ENCODE measurements at places on chromosomes 12 and 14. TPM values are rescaled to one million over a fixed set of nuclear protein-coding genes. Genes with fewer than 3 reads are reported as not detected.

CLEC1A gene
- total RNA-seq, result not detected

TAS2R7 gene
- total RNA-seq, result not detected

GRCh38 chr14:89607453-89607852, 190.4 kb upstream of the FOXN3 start:
- no peak for DNase-seq

- DNase-seq, result no peak
Measured at GRCh38 chr12:89513544-89513943, 11.1 kb downstream of the GALNT4 start.

DNA sequence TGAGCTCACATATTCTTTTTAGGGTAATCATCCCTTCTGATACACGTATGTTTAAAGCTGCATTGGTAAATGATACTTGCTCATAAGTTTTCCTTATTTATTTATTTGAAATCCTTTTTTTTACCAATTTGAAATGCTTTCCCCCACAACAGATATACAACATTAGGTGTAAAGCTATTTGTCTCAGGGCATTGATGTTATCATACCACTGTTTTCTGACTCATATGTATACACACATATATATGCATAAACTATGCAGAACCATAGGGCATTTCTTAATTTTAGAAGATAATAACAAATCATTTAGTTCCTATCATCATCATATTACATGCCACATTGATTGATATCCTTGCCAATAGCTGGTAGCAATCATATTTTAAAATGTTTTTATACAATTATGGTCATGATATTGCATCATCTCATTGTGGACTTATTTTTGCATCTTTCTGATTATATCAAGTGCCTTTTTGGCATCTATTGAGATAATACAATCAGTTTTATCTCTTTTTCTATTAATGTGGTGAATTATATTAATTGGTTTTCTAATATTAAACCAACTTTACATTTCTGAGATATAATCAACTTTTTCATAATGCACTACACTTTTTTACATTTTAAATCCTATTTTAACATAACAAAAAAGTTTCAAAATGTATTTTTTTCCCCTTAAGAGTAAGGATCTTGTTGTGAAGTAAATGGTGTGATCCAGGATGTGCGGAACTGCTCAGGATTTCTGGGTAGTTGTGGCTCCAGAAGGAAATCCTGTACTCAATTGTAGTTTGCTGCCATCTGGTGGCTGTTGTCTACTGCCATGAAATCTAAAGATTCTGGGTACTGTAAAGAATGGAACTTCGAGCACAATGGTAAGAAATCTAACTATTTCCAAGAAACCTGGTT, 16.7 kb downstream of the OR9K2 start:
- DNase-seq, result peak; percentile 41

Measured in A172 (cell line).